ENCODE measurements at places on chromosomes 16 and 17. TPM values are rescaled to one million over a fixed set of nuclear protein-coding genes. Genes with fewer than 3 reads are reported as not detected.

The HOXB7 gene
- total RNA-seq = 0.65 TPM

The TSPAN10 gene
- 0.32 TPM for total RNA-seq

The HCRT gene
- total RNA-seq = not detected

The TERB1 gene
- not detected for total RNA-seq

The ZMYND15 gene
- total RNA-seq = 0.42 TPM

The CACNG1 gene
- not detected for total RNA-seq

The RTN4RL1 gene
- total RNA-seq = 0.86 TPM

The TMEM204 gene
- 75.0 TPM for total RNA-seq

The AHSP gene
- not detected for total RNA-seq

The NOS2 gene
- total RNA-seq = 0.13 TPM

The HSF5 gene
- total RNA-seq = not detected
